Activated naive CD4-positive, alpha-beta T cell treated with anti-CD3 and anti-CD28 coated beads, Interleukin-2, amount 10 ng/mL, durations not matched to agents 5 hours and 36 hours (primary cell): ENCODE measurements at places on chromosomes 4 and X. TPM values are rescaled to one million over a fixed set of nuclear protein-coding genes. Genes with fewer than 3 reads are reported as not detected.

Gene USP26
- not detected for total RNA-seq

Gene MAGEA8
- total RNA-seq = not detected

Gene EPHA5
- total RNA-seq = not detected

Gene ADGRG2
- not detected for total RNA-seq

Gene CDS1
- 0.10 TPM for total RNA-seq

Gene FREM3
- 0.05 TPM for total RNA-seq

Gene KLHL2
- 46.1 TPM for total RNA-seq

Gene MAGEC1
- total RNA-seq = not detected

Gene SSX2B
- total RNA-seq = not detected

Gene CEP44
- 18.7 TPM for total RNA-seq

Gene TMEM47
- total RNA-seq = not detected

Gene ALB
- total RNA-seq = not detected

Gene SOWAHB
- total RNA-seq = not detected

Gene TRO
- total RNA-seq = 0.91 TPM

Gene MAGEB1
- total RNA-seq = not detected

Gene CDX4
- not detected for total RNA-seq

Gene OPHN1
- 0.12 TPM for total RNA-seq

Gene USP51
- total RNA-seq = 1.1 TPM

Gene PORCN
- 22.0 TPM for total RNA-seq
